ENCODE measurements at places on chromosomes 5 and 9.
A peak's percentile ranks its signal among the peaks of the same experiment; 100 is the strongest.

- peak; percentile 30 for DNase-seq
These were observed 2.0 kb upstream of the HAUS6 start for GRCh38 chr9:19104515-19105282.

DNA sequence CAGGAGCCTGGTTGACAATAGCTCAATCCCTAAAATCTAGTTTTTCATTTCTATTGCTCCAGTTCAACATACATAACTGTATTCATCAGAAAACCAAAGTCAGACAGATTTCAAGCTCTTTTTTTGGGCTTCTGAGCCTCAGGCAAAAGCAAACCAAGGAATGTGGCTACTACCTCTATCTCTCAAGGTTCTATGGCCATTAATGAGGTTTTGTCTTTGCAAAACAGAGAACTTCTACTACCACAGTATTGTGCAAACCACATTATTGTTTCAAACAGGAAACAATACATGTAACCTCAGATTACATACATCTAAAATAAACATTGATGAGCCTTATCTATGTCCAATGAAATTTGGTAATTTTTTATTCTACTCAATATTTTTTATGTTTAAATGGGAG, 35.5 kb upstream of the FTMT start:
- no peak for DNase-seq

- no peak for DNase-seq
These were observed 100.9 kb downstream of the ARRDC3 start for GRCh38 chr5:91282210-91282609.

- peak; percentile 49 for DNase-seq
These were observed 57.8 kb downstream of the ZNF462 start for GRCh38 chr9:106920701-106921283.

GRCh38 chr5:178994580-178995340, at the start of gene GRM6:
TSS of gene GRM6 (minus strand) at chr5:178995320. CDS start at chr5:178994944, 376 bp downstream.
- DNase-seq = no peak

DNA sequence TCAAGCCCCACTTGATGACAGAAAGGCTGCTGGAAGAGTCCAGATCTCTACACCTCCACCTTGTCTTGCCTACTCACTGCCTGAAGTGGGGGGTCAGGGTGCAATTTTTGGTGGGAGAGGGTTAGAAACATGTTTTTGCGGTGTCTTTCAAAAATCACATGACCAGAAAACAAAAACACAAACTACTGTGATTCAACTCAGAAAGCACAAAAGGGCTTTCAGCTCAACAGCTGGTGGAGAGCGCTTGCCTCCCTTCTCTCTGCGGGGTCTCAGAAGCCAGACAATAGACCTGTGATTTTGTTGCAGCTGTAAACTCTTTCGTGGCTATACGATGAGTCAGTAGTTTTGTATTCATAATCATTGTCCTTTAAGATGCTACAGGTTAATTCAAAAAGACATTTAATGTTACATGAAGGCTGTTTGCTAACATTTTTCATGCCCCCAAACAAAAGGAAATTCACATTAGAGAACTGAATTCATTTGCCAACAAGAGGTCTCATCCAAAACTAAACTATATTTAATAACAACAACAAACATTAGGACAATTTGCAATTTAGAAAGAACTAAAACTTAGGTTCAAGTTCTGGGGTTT, 172.6 kb upstream of the RAI14 start:
- no peak for DNase-seq

DNA sequence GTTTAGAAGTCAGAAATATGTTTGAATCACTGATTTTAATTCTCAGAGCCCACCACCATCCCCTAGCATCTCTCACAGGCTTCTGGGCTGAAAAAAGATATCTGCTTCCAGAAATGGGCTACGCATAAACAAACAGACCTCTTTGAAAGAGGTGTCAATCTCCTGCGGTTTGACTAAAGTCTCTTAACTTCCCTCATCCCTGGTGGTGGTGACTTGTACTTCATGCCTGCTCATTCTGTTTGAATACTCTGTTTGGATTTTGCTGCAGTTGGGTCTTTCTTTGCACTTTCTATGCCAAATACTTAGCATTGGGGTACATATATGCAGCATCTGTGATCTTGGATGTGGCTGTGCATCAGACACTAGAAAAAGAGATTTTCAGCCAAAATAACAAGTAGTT, 157.2 kb upstream of the ATP10B start:
- no peak for DNase-seq
